ENCODE measurements at places on chromosomes 12 and 14. TPM values are rescaled to one million over a fixed set of nuclear protein-coding genes. Genes with fewer than 3 reads are reported as not detected.

Gene HVCN1
- total RNA-seq, result 1.0 TPM

- H3K36me3 ChIP-seq, result no peaks in the 10 kb centered on the region
- DNase-seq, result no peak
- H3K4me3 ChIP-seq, result no peak overlapping the region
- H3K27me3 ChIP-seq, result no peaks in the 10 kb centered on the region
Measured at GRCh38 chr12:124165695-124166094, 129.2 kb upstream of the RFLNA start.

DNA sequence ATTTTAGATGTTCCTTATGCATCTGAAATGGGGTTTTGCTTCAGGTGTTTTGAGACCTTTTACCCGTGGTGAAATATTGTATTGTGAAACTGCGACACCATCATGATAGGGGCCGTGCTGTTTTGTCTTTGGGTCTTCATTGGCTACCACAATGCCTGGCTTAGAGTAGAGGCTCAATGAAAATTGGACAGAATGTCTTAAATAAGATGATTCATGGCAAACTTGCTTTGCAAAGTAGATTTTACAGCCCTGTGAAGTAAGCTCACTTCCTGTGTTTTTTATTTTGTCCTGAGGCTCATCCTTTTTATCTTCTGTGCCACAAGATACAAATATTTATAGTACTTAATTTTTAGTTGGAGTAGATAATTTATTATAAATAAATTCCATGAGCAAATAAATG lies 111.3 kb upstream of the FRMD6 start:
- H3K4me3 ChIP-seq, result no peak overlapping the region
- DNase-seq, result no peak
- no peaks in the 10 kb centered on the region for H3K27me3 ChIP-seq
- no peaks in the 10 kb centered on the region for H3K36me3 ChIP-seq

Gene CIDEB
- total RNA-seq, result not detected

DNA sequence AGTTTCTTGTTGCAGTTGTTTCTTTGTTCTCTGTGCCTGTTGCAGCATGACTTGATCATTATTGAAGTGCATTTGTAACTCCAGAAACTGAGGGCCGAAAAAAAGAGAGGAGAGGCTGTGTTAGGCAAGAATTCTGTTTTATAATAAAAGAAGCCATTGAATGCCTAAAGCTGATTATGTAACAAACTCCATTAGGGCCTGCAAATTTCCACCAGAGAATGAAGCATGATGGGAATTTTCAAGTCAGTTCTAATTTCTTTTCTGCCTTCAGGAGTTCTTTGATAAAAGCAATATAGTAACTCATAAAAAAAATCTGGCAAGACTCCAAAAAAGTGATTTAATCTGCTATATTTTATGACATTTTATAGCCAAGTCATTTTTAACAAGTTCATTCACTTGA lies 156.7 kb upstream of the RASSF8 start:
- no peak overlapping the region for H3K27ac ChIP-seq
- H3K4me1 ChIP-seq, result peaks cover 3% of the 10 kb centered on the region
- no peaks in the 10 kb centered on the region for H3K27me3 ChIP-seq
- no peak overlapping the region for H3K4me3 ChIP-seq

- no peak for DNase-seq
- no peak overlapping the region for H3K4me3 ChIP-seq
- H3K36me3 ChIP-seq, result no peaks in the 10 kb centered on the region
Measured at GRCh38 chr14:88961214-88961613, 136.8 kb downstream of the TTC8 start.

Gene CCDC197
- total RNA-seq, result not detected

DNA sequence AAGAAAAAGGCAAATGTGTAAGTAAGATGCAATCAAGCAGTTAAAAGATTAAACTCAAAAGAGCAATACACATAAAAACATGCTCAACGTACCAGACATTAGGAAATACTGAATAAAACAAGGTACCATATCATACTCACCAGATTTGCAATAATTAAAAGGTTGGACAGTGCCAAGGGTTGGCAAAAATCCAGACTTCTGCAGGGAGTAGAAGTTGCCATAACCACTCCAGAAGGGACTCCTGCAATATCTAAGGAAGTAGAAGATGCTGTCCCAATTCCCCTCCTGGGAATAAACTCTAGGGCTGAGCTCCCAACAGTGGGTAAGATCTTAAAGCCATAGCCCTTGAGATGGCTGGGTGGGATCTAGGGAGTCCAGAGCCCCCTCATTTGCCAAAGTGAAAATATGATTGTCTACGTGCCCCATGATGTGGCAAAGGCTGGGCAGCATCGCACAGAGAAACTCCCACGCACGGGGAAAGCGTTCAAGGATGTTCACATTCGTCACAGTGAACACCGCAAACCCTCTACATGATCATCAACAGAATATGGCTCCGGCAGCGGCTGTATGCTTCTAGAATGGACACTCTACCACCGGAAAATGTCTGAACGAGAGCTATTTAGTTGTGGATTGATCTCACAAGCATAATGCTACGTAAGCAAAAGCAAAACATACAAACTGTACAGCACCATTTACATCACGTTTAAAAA lies 12.3 kb downstream of the KCTD10 start:
- H3K27ac ChIP-seq, result no peak overlapping the region
- peaks cover 47% of the 10 kb centered on the region for H3K4me1 ChIP-seq
- H3K27me3 ChIP-seq, result no peaks in the 10 kb centered on the region
- no peak overlapping the region for H3K4me3 ChIP-seq
- no peak for DNase-seq

GRCh38 chr14:56092763-56093162 lies 25.4 kb upstream of the PELI2 start:
- no peak overlapping the region for H3K4me3 ChIP-seq
- DNase-seq, result no peak
- H3K4me1 ChIP-seq, result no peaks in the 10 kb centered on the region
- peaks cover 7% of the 10 kb centered on the region for H3K27me3 ChIP-seq

- no peak overlapping the region for H3K4me3 ChIP-seq
- peak overlapping the region; percentile 73 for H3K27ac ChIP-seq
- H3K4me1 ChIP-seq, result peaks cover 65% of the 10 kb centered on the region
- no peaks in the 10 kb centered on the region for H3K27me3 ChIP-seq
- H3K36me3 ChIP-seq, result peaks cover 23% of the 10 kb centered on the region
Measured at GRCh38 chr14:51676549-51676948, 24.8 kb downstream of the FRMD6 start.

DNA sequence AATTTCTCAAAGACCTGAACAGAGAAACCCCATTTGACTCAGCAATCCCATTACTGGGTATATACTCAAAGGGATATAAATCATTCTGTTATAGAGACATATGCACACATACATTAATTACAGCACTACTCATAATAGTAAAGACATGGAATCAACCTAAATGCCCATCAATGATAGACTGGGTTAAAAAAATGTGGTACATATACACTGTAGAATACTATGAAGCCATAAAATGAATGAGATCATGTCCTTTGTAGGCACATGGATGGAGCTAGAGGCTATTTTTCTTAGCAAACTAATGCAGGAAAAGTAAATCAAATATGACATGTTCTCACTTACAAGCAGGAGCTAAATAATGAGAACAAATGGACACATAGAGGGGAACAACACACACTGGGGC lies 303.8 kb downstream of the BTG1 start:
- H3K36me3 ChIP-seq, result no peaks in the 10 kb centered on the region
- DNase-seq, result no peak
- H3K27me3 ChIP-seq, result no peaks in the 10 kb centered on the region
- H3K4me3 ChIP-seq, result no peak overlapping the region

DNA sequence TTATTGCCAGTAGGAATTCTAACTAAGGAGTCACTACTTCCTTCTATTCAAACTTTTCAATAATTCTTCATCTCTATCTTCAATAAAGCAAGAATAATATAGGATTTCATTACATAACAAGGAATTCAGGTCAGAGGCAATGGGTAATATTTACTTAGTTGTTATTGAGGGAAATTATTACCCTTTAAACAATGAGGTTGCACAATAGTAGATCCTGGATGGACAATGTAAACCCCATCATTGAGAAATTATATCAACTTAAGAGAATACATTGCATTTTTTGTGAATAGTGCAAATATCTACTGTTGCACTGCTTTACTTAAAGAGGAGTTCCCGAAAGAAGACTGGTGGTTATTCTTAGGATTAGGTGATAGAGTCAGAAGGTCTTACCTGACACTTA lies 43.8 kb downstream of the A2M start:
- DNase-seq, result no peak
- H3K4me1 ChIP-seq, result no peaks in the 10 kb centered on the region
- no peaks in the 10 kb centered on the region for H3K27me3 ChIP-seq
- H3K27ac ChIP-seq, result no peak overlapping the region

GRCh38 chr12:87953256-87953860 lies 75.8 kb downstream of the C12orf50 start:
- H3K27me3 ChIP-seq, result no peaks in the 10 kb centered on the region
- H3K36me3 ChIP-seq, result no peaks in the 10 kb centered on the region
- no peak overlapping the region for H3K4me3 ChIP-seq
- H3K4me1 ChIP-seq, result no peaks in the 10 kb centered on the region
- peak; percentile 38 for DNase-seq
- no peak overlapping the region for H3K27ac ChIP-seq

- peaks cover 32% of the 10 kb centered on the region for H3K36me3 ChIP-seq
- H3K27ac ChIP-seq, result peak overlapping the region; percentile 69
- peaks cover 47% of the 10 kb centered on the region for H3K4me1 ChIP-seq
Measured at GRCh38 chr12:108700833-108701541, 30.3 kb downstream of the CORO1C start.

Gene LRP1-AS
- total RNA-seq, result not detected

GRCh38 chr14:61433169-61433568 lies 111.8 kb downstream of the PRKCH start:
- H3K27ac ChIP-seq, result no peak overlapping the region
- no peaks in the 10 kb centered on the region for H3K4me1 ChIP-seq
- H3K36me3 ChIP-seq, result no peaks in the 10 kb centered on the region
- no peaks in the 10 kb centered on the region for H3K27me3 ChIP-seq
- no peak for DNase-seq
- no peak overlapping the region for H3K4me3 ChIP-seq

DNA sequence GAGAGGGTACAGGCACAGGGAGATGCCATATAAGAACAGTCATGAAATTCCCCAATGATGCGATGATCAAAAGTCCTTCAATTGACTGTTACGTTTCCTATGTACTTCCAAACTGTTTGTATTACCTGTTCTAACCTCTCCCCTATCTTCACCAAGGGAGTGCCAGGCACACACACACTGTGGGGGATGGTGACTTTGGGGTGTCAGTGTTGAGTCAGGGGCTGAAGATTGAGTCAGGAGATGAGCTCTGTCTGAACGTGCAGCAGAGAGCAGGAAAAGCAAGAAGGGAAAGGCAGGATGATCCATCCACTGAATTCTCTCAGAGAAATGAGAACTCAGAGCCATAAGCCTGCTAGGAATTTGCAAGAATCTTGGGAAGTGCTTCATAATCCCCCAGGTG lies 153.4 kb downstream of the EFCAB11 start:
- no peaks in the 10 kb centered on the region for H3K27me3 ChIP-seq
- H3K36me3 ChIP-seq, result no peaks in the 10 kb centered on the region
- H3K4me3 ChIP-seq, result no peak overlapping the region
- H3K4me1 ChIP-seq, result peaks cover 4% of the 10 kb centered on the region
- DNase-seq, result no peak
- no peak overlapping the region for H3K27ac ChIP-seq

GRCh38 chr14:28676479-28676878 lies 90.1 kb upstream of the FOXG1 start:
- H3K4me3 ChIP-seq, result no peak overlapping the region
- peak overlapping the region; percentile 29 for H3K27ac ChIP-seq
- peaks cover 22% of the 10 kb centered on the region for H3K4me1 ChIP-seq
- no peaks in the 10 kb centered on the region for H3K36me3 ChIP-seq

- no peak overlapping the region for H3K4me3 ChIP-seq
- no peak overlapping the region for H3K27ac ChIP-seq
- no peaks in the 10 kb centered on the region for H3K4me1 ChIP-seq
- no peaks in the 10 kb centered on the region for H3K27me3 ChIP-seq
- H3K36me3 ChIP-seq, result no peaks in the 10 kb centered on the region
- no peak for DNase-seq
Measured at GRCh38 chr14:57169901-57170300, 98.8 kb downstream of the EXOC5 start.

Gene FIGNL2
- total RNA-seq, result 6.7 TPM

DNA sequence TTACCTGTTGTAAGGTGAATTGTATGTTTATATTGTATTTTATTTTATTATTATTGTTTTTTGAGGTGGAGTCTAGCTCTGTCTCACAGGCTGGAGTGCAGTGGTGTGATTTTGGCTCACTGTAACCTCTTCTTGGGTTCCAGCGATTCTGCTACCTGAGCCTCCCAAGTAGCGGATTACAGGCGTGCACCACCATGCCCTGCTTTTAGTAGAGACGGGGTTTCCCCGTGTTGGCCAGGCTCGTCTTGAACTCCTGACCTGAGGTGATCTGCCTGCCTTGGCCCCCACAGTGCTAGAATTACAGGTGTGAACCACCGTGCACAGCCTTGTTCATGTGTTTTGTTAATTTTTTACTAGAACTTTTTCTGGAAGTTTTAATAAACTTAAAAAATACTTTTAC lies 3.8 kb downstream of the ATF7IP start:
- H3K36me3 ChIP-seq, result no peaks in the 10 kb centered on the region
- no peaks in the 10 kb centered on the region for H3K27me3 ChIP-seq
- peaks cover 12% of the 10 kb centered on the region for H3K4me1 ChIP-seq
- no peak overlapping the region for H3K4me3 ChIP-seq

Data from astrocyte (in vitro differentiated cells and primary cell).